ENCODE measurements at places on chromosomes 6 and 20. TPM values are rescaled to one million over a fixed set of nuclear protein-coding genes. Genes with fewer than 3 reads are reported as not detected.

GRCh38 chr6:154249499-154250298 lies 106.9 kb downstream of the IPCEF1 start:
- no peaks in the 10 kb centered on the region for H3K36me3 ChIP-seq
- H3K27ac ChIP-seq: no peak overlapping the region
- no peaks in the 10 kb centered on the region for H3K27me3 ChIP-seq
- no peak for DNase-seq
- H3K4me3 ChIP-seq: no peak overlapping the region

Gene EPB41L2
- total RNA-seq: 38.5 TPM

DNA sequence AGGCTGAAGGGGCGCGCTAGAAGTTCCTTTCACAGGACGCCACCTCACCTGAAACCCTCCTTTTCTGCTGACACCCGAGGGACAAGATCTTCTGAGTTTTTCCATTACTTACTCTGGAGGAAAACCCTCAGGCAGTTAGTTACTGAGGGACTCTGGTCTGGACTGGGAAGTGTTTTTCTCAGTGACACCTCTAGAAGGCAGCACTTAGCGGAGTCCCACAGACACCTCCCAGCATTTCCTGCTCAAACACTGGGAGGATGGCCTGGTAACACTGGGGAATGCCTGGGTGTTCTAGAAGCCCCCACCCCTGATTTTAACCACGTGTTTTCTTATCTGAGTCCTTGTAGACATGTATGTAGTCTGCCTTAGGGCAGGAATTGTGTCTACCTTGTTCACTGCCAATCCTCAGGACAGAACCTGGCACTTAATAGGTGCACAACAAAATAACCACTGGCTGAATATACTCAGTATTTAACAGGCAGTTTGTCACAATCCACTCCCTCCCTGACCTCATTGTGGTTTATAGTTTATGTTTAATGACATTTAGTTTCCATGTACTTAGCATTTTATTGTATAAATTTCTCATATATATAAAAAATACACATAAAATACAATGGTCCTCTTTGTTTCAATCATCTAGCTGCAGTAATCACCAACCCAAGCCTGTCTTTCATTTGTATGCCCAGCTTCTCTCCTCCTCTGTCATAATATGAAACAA lies 4.8 kb downstream of the GSTA3 start:
- H3K4me1 ChIP-seq: no peaks in the 10 kb centered on the region
- no peak overlapping the region for H3K4me3 ChIP-seq
- no peak overlapping the region for H3K27ac ChIP-seq
- H3K27me3 ChIP-seq: no peaks in the 10 kb centered on the region
- H3K36me3 ChIP-seq: no peaks in the 10 kb centered on the region

GRCh38 chr6:85127696-85128243 lies 322.1 kb upstream of the NT5E start:
- H3K27me3 ChIP-seq: no peaks in the 10 kb centered on the region
- H3K36me3 ChIP-seq: no peaks in the 10 kb centered on the region
- H3K27ac ChIP-seq: no peak overlapping the region

DNA sequence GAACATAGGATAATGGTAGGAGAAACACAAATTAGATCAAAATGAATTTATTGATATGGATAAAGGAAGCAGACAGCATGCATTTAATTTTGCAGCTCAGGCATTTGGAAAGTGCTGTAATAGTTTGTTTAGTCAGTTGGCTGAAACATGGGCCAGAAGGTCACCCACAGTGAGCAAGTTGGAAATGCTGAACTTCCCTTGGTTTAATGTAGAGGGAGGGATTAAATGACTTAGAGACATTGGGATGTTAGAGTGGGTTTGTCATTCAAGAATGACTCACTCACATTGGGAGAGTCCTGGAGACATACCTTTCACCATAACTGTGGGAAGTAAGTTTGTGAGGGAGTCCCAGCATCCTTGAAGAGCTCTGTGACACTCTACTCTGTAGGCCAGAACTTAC lies 231.5 kb upstream of the PLCB4 start:
- DNase-seq: no peak
- no peaks in the 10 kb centered on the region for H3K27me3 ChIP-seq
- H3K4me1 ChIP-seq: no peaks in the 10 kb centered on the region
- no peak overlapping the region for H3K4me3 ChIP-seq
- H3K27ac ChIP-seq: no peak overlapping the region

DNA sequence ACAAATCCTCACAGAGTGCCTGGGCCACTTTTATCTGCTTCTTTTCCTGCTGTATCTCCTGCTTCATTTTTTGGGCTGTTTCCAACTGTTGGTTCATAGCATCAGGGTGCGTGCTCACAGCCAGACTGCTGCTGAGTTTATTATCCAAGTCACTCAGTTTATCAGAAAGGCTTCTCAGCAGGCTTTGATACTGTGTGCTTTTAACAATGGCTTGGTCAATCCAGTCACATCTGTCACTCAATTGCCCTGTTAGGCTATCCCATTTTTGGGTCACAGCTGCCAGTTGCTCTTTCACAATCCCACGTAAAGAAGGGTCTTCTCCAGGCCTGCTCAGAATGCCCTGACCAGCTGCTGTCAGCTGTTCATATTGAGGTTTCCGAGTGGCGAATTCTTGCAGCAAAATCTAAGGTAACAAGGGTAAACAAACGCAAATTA lies 87.2 kb downstream of the DST start:
- no peaks in the 10 kb centered on the region for H3K27me3 ChIP-seq
- no peak overlapping the region for H3K4me3 ChIP-seq
- no peak for DNase-seq

Gene MYMX
- not detected for total RNA-seq

- H3K27ac ChIP-seq: no peak overlapping the region
- no peak overlapping the region for H3K4me3 ChIP-seq
- H3K27me3 ChIP-seq: no peaks in the 10 kb centered on the region
- no peaks in the 10 kb centered on the region for H3K36me3 ChIP-seq
- H3K4me1 ChIP-seq: no peaks in the 10 kb centered on the region
These were observed 358.8 kb upstream of the JAG1 start for GRCh38 chr20:11032611-11033010.

Gene RAET1L
- not detected for total RNA-seq

DNA sequence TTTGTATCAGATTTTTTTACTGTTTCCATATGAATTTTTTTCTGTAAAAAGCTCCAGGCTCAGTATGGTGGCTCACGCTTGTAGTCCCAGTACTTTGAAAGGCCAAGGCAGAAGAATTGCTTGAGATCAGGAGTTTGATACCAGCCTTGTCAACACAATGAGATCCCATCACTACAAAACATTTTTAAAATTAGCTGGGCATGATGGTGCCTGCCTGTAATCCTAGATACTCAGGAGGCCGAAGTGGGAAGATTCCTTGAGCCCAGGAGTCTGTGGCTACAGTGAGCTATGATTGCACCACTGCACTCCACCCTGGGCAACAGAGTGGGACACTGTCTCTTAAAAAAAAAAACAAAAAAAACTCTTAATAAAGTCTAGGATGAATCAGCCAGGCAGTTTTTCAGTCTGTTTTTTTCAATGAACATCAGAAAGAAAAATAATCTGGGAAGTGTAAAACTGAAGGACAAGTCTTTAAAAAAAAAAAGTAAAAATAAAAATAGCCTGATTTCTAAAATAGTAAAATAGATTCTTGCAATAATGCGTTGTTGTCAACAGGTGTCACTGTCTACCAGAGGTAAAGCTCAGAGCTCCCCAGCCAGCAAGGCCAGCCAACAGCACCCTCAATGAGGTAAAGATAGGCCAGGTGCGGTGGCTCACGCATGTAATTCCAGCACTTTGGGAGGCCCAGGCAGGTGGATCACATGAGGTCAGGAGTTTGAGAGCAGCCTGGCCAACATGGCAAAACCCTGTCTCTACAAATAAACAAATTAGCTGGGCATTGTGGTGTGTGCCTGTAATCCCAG lies 9.3 kb upstream of the ATG5 start:
- H3K27me3 ChIP-seq: no peaks in the 10 kb centered on the region
- no peak overlapping the region for H3K27ac ChIP-seq
- H3K4me3 ChIP-seq: no peak overlapping the region
